ENCODE measurements at places on chromosomes 2 and 18.

DNA sequence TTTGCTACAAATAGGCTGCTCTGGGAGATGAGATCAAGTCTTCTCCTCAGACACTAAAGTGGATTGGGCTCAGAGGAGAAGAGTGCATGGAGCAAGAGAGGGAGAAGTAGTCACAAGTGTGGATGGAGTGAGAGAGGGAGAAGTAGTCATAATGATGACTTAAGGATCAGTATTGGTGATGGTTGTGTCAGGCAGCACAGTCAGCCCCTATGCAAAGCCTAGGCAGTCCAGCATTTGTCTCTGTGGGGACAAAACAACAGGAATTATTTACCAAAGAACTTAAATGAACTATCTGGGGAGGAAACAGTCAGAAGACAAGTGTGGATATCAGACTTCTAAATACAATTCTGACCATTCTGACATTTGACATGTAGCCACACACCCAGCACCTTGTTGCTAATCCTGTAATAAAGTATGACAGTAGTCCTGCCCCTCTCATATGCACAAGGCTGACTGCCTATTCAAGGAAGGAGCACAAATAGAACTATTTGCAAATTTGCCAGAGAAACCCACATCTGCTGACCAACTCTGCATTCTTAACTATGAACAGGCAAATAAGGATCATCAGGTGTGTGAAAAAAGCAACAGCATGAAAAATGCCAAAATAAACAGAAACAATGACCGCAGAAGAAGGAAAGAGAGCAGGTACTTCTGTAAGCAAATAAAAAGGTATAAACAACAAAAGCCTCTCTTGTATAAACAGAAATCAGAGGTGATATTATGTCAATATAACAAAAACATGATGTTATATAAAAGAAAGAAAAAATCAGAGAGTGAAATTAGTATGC is 1597.9 kb upstream of the ACVR2A start:
- no peak for DNase-seq

DNA sequence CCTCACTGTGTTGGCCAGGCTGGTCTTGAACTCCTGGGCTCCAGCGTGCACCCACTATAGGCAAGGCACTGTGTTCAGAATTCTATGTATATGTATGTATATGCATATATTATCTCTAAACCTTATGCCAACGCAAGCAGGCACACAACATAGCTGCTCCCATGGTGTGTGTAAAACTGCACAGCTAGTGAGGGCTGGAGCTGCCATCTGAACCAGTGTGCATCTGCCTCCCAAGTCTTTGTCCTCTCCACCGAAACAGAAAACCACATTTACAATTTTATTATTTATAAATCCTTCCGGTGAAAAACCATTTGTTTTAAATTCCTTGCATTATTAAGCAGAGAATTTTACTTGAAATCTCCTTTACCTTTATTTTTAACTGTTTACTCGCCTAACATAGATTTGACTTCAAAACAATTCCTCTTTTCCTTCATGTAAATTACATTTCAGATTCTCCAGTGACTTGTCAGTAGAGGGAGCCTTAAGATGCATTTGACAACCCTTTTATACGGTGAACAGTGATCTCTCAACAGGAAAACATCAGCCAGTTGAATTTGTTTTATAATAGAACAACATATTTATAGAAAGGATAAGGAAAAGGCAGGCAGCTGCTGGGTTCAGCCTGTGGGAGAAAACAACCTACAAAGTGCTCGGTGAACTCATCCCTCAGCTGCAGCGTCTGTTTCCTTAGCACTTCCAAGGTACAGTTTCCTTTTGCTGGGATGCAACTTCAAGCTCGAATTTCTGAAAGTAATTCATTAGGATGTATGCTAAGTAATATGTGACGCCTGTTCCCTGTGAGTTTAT is 101.2 kb downstream of the MYT1L start:
- DNase-seq: no peak

- DNase-seq: no peak
Observed at GRCh38 chr2:218419630-218420216, 800 bp downstream of the VIL1 start.

GRCh38 chr2:189698020-189698887 is 23.8 kb downstream of the ANKAR start:
- DNase-seq: no peak

DNA sequence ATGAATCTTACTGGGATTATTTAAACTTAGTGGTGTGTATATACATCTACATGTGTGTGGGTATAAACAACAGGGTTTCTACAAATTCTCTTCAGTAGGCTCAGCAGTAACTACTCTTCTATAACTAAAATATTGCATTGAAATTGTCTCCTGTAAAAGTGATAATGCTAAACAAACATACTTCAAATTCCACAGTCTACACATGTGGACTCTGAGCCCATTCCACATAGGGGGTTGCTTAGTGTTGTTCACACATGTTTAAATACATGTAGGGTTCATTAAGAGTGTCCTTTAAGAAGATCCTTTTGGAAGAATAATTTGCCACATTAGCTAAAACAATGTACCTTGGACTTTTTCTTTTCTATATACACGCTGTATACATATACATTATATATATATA is 152.8 kb upstream of the VRK2 start:
- no peak for DNase-seq

- DNase-seq: no peak
Observed at GRCh38 chr2:173370198-173370597, 15.5 kb downstream of the CDCA7 start.

GRCh38 chr2:19559596-19560240 is 201.3 kb upstream of the OSR1 start:
- DNase-seq: no peak

- no peak for DNase-seq
Observed at GRCh38 chr18:50616484-50617048, 56.7 kb downstream of the MAPK4 start.

- no peak for DNase-seq
Observed at GRCh38 chr2:120091436-120091835, 78.6 kb downstream of the EPB41L5 start.

GRCh38 chr2:66431274-66431642 is 3.7 kb upstream of the MEIS1 start:
- no peak for DNase-seq

- DNase-seq: no peak
Observed at GRCh38 chr2:68806511-68807109, 64.6 kb downstream of the BMP10 start.

- no peak for DNase-seq
Observed at GRCh38 chr2:239109041-239109927, 261.4 kb downstream of the TWIST2 start.

- DNase-seq: no peak
Observed at GRCh38 chr2:204144492-204144891, 207.9 kb downstream of the ICOS start.
